ENCODE measurements at places on chromosomes 12 and 14. TPM values are rescaled to one million over a fixed set of nuclear protein-coding genes. Genes with fewer than 3 reads are reported as not detected.

DNA sequence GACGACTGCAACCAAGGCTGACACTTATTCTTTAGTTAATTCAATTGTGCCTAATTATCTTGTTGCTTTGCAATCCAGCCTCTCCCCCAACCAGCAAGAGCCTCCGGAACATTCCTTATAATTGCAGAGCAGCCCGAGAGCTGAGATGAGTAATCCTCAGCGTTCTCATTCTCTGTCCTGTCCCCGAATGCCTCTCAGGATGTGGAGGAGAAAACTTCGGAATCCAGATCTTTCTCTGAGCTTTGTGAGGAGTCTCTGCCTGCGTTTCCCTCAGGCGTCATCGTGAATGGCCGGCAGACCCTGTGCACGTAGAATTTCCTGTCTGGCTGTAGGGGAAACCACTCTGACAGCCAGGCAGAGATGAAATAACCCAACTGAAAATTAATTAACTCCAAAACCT is 160.5 kb upstream of the DIO3 start:
- no peaks in the 10 kb centered on the region for H3K36me3 ChIP-seq
- H3K27ac ChIP-seq = no peak overlapping the region
- no peaks in the 10 kb centered on the region for H3K4me1 ChIP-seq
- DNase-seq = no peak
- no peaks in the 10 kb centered on the region for H3K27me3 ChIP-seq
- H3K4me3 ChIP-seq = no peak overlapping the region

DNA sequence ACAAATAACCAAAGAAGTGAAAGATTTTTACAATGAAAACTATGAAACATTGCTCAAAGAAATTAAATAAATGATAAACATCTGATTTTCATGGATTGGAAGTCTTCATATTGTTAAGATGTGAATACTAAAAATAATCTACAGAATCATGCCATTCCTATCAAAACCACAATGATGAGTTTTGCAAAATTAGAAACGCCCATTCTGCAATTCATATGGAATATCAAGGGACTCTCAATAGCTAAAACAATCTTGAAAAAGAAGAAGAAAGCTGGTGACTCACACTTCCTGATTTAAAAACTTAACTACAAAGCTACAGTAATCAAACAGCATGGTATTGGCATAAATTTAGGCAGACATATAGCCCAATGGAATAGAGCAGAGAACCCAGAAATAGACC is 40.2 kb upstream of the CCT2 start:
- 0 out of 2 replicates have a peak, but pooled peaks cover 4% of the 10 kb centered on the region for H3K36me3 ChIP-seq
- H3K27me3 ChIP-seq = no peaks in the 10 kb centered on the region
- H3K4me3 ChIP-seq = no peak overlapping the region
- H3K4me1 ChIP-seq = no peaks in the 10 kb centered on the region
- no peak for DNase-seq

DNA sequence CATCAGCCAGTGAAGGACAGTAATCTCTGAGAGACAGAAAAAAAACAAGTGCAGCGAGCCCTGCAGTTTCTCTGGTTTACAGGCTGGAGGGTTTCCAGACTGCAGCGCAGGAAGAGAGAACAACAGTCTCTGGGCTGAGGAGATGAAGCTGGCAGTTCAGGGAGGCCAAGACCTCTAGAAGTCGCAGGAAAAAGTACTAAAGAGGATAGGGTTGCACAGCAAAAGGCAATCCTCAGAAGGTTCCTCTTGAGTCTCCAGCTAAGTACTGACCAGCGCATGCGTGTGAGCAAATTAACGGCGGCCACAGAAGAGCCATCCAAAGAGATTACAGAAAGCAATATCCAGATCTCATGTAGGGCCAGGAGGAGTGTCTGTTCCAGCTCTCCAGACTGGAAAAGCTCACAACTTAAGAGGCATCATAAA is 12.2 kb upstream of the CCDC60 start:
- no peak for DNase-seq
- no peak overlapping the region for H3K4me3 ChIP-seq
- H3K4me1 ChIP-seq = no peaks in the 10 kb centered on the region
- H3K36me3 ChIP-seq = no peaks in the 10 kb centered on the region

Gene FANCM
- polyA plus RNA-seq = 0.67 TPM

DNA sequence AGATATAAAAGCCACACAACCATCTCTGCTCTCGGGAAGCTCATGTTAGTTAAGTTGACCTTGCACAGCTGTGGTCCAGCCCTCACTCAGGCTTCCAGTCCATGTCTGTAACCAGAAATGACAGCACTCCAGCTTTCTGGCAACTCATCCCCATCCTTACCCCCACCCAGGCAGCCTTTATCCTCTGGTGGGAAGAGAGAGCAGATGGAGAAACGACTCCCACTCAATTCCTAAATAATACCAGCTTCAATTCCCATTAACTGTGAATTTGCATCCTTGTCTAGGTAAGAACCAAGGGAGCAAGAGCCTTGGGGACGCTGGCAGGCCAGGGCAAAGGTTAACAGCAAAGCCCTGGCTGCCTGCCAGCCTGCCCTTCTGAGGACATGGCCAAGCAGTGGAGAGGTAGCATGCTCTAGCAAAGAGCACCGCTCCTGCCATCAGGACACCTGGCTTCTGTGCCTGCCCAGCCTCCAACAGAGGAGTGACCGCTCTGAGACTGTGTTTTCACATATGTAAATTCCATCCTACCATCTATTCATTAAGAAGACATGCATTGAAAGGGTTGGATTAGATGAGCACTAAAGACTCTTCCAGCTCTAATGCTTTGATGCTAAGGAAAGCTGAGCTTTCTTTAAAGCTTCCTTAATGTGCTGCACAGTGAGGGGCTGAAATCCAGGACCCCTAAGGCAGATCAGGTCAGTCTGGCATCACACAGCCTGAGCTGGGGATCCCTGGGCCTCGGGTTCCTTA is 236.1 kb downstream of the GRIN2B start:
- no peaks in the 10 kb centered on the region for H3K36me3 ChIP-seq
- H3K27me3 ChIP-seq = peaks cover 12% of the 10 kb centered on the region
- no peak overlapping the region for H3K4me3 ChIP-seq
- no peaks in the 10 kb centered on the region for H3K4me1 ChIP-seq
- no peak overlapping the region for H3K27ac ChIP-seq

Gene P2RX2
- polyA plus RNA-seq = 0.03 TPM

Gene ZNF891
- polyA plus RNA-seq = 0.33 TPM

Gene ASB8
- polyA plus RNA-seq = 13.8 TPM

GRCh38 chr12:118430516-118430915 is 54.2 kb downstream of the SUDS3 start:
- DNase-seq = no peak
- no peak overlapping the region for H3K27ac ChIP-seq
- peaks cover 3% of the 10 kb centered on the region for H3K4me1 ChIP-seq
- no peak overlapping the region for H3K4me3 ChIP-seq

Gene TAS2R43
- polyA plus RNA-seq = not detected

Gene APOLD1
- polyA plus RNA-seq = 1.7 TPM

DNA sequence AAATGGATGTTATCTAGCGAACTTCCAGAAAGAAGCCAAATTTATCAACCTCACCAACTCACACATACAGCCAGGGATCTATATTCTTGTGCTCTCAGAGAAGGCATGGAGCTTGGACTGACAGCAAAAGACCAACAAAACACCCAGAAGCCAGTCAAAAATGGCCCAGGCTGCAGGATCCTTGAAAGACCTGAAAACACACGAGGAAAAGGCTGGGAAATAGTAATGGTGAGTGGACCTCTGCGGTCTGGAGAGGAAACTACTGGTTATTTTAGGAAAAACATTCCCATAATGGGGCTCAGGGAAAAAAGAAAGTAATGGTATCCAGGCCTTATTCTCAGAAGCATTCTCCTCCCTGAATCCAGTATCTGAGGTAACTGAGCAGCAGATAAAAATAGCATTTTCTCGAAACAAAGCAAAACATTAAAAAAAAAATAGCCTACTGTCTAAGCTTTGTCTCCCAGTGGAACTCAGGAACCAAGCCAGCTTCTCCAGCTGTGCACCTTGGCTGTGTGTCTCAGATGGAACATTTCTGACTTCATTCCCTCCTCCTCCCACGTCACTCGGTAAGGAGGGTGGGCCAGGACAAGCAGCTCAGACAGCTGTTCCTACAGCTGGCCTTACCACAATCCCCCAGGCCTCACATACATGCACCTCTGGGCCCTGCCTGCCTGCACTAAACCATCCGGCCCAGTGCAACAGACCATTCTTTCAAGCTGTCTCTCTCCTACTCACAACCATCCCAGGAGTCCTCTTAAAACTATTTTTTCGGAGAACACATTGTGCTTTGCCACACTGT is 249.9 kb downstream of the DAD1 start:
- no peak for DNase-seq
- no peaks in the 10 kb centered on the region for H3K36me3 ChIP-seq
- H3K4me1 ChIP-seq = no peaks in the 10 kb centered on the region

GRCh38 chr14:90742252-90742651 is 74.0 kb downstream of the TTC7B start:
- H3K4me1 ChIP-seq = no peaks in the 10 kb centered on the region
- no peak overlapping the region for H3K4me3 ChIP-seq
- DNase-seq = no peak
- H3K36me3 ChIP-seq = peaks cover 14% of the 10 kb centered on the region
- H3K27me3 ChIP-seq = no peaks in the 10 kb centered on the region

GRCh38 chr12:15240898-15241297 is 19.7 kb upstream of the RERG start:
- H3K27ac ChIP-seq = no peak overlapping the region
- H3K27me3 ChIP-seq = peaks cover 6% of the 10 kb centered on the region
- H3K4me1 ChIP-seq = no peaks in the 10 kb centered on the region
- no peak for DNase-seq
- no peaks in the 10 kb centered on the region for H3K36me3 ChIP-seq

DNA sequence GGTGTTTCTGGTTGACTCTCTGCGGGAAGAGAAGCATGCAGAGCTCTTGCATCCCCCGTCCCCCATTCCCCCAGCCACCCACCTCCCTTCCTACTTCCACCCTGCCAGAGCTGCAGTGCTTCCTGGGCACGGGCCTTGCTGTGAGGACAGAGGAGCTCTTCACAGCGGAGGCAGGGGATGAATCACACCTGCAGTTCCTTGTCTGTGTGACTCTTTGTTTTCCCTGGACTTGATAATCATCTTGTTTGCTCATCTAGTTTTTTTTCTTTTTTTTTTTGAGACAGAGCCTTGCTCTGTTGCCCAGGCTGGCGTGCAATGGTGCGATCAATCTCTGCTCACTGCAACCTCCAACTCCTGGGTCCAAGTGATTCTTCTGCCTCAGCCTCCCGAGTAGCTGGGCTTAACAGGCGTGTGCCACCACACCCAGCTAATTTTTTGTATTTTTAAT is 27.8 kb downstream of the ANKRD9 start:
- H3K27ac ChIP-seq = no peak overlapping the region
- no peaks in the 10 kb centered on the region for H3K27me3 ChIP-seq
- no peak for DNase-seq
- H3K4me3 ChIP-seq = no peak overlapping the region
- H3K4me1 ChIP-seq = peaks cover 8% of the 10 kb centered on the region
- no peaks in the 10 kb centered on the region for H3K36me3 ChIP-seq

DNA sequence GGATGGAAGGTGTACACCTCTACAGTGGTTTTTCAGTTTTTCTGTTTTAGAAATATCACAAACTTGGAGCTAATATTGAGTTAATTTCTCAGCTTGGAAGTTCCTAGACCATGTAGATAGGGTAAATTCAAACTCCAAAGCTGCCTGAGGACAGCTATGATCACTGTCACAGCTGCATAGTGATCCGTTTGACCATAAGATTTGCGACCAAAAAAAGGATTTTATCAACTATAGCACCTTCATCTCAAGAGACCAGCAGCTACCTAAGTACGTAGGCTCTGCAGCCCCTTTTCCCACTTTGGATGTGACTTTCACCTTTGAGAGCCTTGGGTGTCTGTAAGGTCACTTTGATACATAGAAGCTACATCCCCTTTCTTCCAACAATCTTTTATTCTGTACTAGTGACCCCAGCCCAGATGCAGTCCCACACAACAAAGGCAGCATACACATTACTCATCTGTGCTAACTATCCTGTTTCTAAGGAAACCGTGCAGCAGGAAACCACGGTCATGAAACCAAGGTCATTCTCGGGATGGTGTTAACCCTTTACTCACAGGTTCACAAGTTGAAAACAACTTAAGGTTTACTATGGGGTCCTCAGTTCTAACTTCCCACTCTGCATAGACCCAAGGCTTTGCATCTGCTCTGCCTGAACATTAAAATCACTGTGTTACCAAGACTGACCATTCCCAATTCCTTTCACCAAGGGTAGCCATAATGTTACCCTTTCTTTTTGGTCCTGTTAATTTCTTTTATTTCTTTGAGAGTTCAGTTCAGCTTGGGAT is 75.4 kb downstream of the IFT81 start:
- H3K4me1 ChIP-seq = peaks cover 20% of the 10 kb centered on the region
- no peaks in the 10 kb centered on the region for H3K27me3 ChIP-seq
- DNase-seq = peak; percentile 55
- H3K36me3 ChIP-seq = peaks cover 12% of the 10 kb centered on the region
- peak overlapping the region; percentile 43 for H3K27ac ChIP-seq

DNA sequence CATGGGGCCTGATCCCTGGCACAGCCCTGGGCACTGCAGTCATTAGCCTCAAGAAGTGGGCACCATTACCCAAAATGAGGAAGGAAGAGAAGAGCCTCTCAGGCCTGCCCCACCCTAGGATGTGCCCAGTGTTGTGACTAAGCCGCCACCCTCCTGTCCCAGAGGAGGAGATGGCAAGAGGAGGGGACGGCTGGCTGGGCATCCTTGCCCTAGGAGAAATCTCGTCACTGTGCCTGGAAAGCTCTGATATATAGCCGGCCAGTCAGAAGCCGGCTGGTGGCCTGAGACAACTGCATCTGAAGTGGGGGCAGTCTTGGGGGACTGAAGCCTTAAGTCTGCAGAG is 115.2 kb downstream of the LGMN start:
- peaks cover 3% of the 10 kb centered on the region for H3K36me3 ChIP-seq
- H3K4me3 ChIP-seq = no peak overlapping the region
- no peak overlapping the region for H3K27ac ChIP-seq
- no peaks in the 10 kb centered on the region for H3K27me3 ChIP-seq

DNA sequence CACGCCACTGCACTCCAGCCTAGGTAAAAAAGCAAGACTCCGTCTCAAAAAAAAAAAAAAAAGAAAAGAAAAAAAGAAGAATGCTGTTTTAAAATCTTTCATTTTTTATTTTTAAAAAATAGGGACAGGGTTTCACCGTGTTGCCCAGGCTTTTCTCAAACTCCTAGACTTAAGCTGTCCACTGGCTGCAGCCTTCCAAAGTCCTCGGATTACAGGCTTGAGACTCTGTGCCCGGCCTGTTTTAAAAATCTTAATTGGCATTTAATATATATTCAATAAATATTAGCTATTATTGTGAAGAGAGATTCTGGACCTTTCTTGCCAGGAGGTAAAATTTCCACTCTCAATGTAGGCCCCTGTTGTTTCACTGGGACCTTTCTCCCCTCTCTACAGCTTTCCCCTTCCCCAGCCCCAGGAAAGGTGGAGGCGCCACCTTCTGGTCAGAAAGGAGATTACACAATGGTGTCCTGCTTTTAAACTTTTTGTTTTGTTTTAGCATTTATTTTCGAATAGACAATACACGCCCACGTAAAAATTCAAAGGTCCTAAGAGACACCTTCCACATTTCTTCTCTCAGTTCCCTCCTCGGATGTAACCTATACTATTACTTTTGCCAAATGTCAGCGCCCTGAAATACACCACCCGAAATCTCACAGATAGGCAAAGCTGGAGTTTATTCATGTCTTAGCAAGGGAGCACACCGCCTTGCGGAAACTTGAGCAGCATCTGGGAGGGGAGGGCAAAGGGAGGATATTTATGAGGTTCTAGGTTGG is 23.8 kb upstream of the PHC1 start:
- H3K36me3 ChIP-seq = no peaks in the 10 kb centered on the region
- H3K4me3 ChIP-seq = peak overlapping the region; percentile 50
- no peak overlapping the region for H3K27ac ChIP-seq

Measured in SK-N-SH (cell line).